ENCODE measurements at places on chromosomes 7 and 10.

DNA sequence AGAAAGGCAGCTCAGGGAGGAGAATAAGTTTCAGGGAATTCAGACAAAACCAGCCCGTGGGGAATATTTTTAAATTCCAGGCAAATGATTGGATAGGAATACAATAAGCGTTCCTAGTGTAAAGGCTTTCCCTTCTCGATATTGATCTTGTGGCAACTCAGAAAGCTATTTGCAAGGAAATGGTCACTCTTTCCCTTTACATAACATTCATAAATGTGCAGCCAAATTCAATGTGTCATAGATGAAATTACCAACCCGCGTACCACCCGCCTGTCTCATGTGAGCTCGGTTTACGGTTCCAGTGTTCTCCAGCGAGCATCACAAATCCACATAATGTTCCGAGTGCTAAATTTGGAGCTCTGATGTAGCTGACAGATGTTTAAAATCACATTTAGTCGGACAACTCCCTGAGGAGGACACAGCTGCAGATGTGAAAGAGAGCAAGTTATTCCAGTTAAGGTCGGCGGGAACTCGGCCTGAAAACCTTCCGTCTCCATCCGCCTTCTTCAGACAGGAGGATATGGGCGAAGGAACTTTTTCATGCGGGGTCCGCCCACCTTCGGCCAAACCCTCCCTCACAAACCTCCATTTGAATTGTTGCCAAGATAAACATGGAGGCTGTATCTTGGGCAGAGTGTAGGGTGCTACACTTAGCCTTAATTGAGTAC, 327.0 kb downstream of the RNLS start:
- no peak for DNase-seq

DNA sequence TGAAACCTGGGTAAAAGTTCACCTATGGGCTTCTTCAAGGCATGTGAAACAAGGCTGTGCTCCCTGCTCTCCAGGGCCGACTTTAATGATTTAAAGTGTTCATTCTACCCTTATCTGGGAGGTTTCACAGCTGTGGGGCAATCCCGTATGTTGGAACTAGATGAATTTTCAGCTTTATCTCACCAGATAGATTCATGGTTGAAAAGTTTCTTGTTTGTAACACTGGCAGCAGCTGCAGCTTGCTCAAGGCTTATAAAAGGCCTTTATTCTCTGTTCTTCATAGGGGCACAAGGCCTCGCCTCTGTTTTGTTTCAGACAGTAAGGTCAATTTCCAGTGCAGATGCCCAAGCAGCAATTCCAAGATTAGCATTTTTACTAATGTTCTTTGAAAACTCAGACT, 70.4 kb upstream of the DNAJB12 start:
- DNase-seq = no peak

GRCh38 chr7:20440472-20441105, 109.9 kb downstream of the ITGB8 start:
- peak; percentile 2 for DNase-seq

DNA sequence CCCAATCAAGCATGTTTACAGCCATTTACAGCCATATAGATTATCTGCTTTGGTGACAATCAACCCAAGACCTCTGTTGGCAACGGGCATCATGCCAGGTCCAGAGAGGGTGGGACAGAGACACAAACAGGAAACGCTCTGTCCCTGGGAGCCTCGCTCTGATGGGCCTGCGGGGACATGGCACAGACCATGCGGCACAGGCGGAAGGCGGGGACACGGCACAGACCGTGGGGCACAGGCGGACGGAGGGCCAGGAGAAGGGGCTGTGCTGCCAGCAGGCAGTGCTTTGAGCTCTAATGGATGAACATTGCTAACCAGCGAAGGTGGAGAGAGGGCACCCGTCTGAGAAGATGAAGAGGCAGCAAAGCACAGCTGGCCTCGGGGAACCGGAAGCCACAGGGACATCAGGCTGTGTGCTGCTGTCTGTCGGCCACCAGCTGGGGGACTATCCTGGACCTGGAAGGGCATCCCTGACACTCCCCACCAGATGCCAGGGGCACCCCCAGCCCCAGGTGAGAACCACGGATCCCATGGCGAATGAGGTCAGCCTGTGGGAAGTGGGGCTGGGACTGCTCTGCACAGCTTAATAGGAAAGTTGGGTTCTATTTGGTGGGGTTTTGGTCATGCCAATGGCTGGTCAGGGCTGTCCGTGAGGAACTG, 61.0 kb downstream of the DIP2C start:
- no peak for DNase-seq

GRCh38 chr7:207418-208129, 15.2 kb downstream of the FAM20C start:
- no peak for DNase-seq

DNA sequence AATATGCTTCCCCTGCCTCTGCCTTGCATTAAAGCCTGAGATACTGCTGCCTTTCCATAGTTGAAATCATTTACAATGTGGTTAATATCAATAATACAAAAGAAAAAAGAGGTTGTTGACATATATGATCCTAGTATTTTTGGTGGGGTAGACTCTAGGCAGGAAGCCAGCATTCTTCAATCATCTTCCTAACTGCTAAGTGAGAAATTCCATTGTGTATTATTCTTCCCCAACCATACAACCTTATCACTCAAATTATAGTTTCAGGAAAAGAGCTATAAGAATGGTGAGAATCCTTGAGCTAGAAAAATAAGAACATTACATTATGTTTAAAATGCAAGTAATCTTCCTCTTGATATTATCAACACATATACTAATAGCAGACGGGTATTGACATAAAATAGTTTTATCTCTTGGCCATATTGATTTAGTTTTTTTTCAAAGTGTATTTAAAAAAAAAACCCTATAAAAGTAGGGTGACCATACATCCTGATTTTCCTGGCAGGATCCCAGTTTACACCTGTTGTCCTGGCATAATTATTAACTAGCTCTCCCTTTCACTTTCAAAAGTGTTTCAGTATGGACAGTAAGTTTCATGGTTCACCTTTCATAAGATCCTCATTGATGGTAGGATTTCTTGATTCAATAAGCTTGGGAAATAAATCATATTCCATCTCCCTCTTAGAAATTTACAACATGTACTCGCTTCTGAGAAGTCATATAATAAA, 33.4 kb upstream of the WASL start:
- no peak for DNase-seq

DNA sequence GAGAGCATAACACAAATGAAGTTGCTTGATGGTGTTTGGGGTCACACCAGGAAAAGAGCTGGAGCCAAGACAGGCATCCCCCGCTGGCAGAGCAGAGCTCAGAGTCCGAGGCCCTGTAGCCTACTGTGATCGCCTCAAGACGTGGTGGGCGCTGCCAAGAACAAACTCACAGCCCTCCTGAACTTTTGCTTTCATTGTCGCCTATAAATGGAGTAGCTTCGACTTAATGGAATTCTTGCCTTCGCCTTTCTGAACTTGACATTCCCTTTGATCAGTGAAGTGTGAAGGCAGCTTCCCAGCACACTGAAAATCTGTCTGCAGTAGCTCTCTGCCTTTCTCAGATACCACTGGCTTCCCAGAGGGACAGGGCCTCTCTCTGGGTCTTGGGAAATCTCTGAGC, 21.3 kb downstream of the CPXM2 start:
- DNase-seq = no peak

GRCh38 chr10:5089865-5090264, 4.3 kb upstream of the AKR1C3 start:
- DNase-seq = no peak
